ENCODE measurements at places on chromosomes 1 and 21.

- DNase-seq: no peak
Observed at GRCh38 chr1:227140376-227140775, 177.9 kb downstream of the CDC42BPA start.

- no peak for DNase-seq
Observed at GRCh38 chr1:108357802-108358201, 92.3 kb upstream of the NBPF6 start.

DNA sequence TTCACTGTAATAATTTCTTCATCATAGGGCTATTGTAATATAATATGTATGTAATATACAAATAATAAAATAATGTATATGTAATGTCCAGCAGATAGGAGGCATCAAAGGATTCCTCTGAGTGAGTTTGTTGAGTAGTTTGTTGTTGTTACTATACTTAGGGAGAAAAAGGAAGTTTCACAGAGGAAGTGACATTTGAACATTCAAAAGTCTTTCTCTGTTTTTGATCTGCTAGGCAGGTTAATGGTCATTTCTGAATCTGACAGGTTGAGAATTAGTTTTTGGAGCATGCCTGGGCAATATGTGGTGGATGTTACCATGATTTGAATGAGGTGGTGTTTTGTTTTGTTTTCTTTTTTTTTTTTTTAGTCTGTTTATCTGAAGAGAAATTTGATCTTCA is 102.1 kb downstream of the NRDC start:
- no peak for DNase-seq

DNA sequence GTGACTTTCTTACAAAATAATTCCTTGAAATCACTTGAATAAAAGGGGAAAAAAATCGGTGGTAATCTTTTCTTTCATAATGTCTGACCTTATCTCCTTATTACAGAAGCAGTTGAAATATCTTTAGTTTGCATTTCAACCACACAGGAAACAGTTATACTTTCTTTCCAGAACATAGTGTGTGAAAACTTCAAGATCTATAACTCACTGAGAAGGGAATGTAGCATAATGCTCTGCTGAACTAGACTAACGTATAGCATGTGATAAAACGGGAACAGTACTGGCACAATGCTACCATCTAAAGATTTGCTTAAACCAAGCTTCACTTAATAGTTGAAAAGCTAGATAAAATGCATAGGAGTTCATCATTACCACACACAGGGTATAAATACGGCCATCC is 45.0 kb downstream of the VAV3 start:
- DNase-seq: no peak

DNA sequence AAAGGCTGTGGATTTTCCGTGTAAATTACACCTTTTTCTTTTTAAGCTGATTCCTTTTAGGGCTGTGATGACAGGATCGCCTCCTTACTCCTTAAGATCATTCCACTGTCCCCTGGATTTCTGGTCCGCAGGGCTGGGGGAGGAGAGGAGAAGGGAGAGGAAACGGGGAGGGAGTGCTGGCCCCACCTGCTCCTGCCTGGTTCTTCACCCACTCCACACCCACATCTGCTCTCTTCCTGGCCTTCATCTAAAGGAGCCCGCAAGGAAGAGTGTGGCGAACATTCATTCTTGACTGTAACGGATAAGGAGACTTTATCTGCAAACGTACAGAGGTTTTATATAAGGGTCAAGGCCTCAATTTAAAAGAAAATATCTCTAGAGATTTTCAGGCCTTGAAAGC is 242.0 kb downstream of the RHOU start:
- no peak for DNase-seq

- no peak for DNase-seq
Observed at GRCh38 chr1:165645654-165646366, 14.8 kb downstream of the MGST3 start.

DNA sequence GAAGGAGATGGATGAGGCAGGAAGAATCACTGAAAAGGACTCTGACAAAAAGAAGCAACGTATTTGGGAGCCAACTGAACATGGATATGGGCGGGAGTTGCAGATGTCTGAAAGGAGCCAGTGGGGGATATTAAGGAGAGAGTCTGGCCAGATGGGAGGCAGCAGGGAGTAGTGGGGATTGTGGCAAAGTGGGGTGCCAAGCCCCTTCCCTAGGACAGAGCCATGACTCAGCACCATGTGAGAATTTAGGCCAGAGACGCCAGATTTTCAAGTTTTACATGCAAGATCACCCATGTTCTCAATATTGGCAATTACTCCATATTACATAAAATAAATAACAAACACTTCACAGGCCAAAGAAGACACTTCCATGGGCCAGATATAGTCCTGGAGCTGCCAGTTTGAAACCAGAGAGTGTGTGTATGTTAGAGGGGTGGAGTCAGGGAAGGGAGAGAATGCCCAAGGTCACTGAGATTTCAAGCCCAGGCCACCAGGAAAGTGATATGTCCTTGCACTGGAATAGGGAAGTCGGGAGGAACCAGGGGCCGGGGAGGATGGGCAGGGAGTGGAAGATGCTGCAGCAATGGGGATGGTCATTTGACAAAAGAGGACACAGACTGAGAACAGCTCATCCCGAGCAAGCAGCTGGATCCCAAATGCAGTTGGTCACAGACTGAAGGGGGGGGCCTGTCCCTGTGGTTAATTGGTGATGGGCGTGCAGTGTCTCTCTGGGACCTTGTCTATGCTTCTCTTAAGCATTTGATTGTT is 23.5 kb downstream of the TMEM51 start:
- DNase-seq: no peak

- no peak for DNase-seq
Observed at GRCh38 chr1:67957066-67957465, 93.4 kb downstream of the DIRAS3 start.

DNA sequence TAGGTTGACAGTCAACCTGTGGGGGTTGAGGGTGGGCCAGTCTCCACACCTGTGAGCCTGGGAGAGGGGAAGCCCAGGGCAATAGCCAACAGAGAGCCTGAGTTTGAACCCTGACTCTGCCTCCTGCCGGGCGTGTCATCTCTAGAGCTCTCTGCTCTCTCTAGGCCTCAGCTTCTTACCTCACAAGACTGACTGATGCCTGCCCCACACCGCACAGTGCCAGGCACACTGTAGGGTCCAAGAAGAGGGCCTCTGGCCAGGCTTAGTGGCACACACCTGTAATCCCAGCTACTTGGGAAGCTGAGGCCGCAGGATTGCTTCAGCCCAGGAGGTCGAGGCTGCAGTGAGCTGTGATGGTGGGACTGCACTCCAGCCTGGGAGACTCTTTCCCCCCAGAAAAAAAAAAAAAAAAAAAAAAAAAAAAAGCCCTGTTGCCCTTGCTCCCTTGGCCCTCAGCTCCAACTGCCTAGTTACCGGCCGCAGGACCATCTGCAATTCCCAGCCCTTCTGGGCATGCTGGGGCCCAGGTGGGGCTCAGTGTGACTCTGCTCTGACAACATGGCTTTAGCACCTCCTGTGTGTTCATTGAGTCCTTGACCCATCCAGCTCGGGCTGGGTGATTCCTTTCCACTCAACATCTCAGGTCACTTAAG is 25.1 kb downstream of the GRHL3 start:
- DNase-seq: no peak

GRCh38 chr1:36802018-36802417 is 232.3 kb downstream of the GRIK3 start:
- no peak for DNase-seq

GRCh38 chr1:169113613-169114119 is 7.2 kb downstream of the ATP1B1 start:
- no peak for DNase-seq

DNA sequence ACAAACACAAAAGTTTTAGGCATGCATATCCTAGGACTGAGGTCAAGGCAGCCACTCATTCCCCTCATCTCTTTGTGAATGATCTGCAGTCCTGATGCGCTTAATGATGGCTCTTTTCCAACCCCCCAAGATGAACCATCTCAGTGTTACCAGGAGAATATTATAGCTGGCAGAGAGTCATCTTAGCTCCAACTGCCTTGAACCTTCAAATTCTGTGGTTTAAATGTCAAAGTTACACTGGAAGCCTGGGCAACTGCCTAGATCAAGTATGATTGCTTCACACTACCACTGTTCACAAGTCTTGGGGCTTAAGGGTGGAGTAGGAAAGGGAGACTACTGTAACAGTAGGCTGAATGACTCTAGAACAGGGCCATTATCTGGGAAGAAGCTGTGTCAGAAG is 8.0 kb upstream of the MYBPHL start:
- DNase-seq: no peak

GRCh38 chr21:29520171-29520570 is 221.4 kb downstream of the BACH1 start:
- DNase-seq: no peak

GRCh38 chr1:150487763-150488115 is 520 bp downstream of the TARS2 start:
- no peak for DNase-seq

GRCh38 chr1:151309811-151310323 is 17.3 kb downstream of the PI4KB start:
- DNase-seq: no peak

- DNase-seq: no peak
Observed at GRCh38 chr1:32393832-32394140, 455 bp downstream of the BSDC1 start.

GRCh38 chr1:242219298-242219901 is 220.5 kb upstream of the MAP1LC3C start:
- DNase-seq: no peak

DNA sequence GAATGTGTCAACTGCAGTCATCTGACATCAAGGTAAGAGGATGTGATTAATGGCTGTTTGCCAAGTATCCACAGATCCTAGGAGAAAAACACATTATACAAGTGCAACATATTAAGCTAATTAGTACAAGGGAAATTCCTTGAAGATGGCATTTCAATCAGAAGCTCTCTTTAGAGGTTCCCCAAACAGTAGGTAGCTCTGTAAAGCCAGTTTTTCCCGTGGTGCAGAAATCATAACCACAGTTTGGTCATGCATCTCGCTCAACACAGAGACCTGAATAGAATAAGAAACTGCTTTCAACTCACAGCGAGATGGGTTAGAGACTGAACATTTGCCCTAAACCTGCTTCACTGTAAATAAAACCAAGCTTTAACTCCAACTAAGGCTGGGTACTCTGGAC is 230.5 kb upstream of the CAMK1G start:
- no peak for DNase-seq

- DNase-seq: no peak
Observed at GRCh38 chr1:198281911-198282310, 125.1 kb downstream of the NEK7 start.

DNA sequence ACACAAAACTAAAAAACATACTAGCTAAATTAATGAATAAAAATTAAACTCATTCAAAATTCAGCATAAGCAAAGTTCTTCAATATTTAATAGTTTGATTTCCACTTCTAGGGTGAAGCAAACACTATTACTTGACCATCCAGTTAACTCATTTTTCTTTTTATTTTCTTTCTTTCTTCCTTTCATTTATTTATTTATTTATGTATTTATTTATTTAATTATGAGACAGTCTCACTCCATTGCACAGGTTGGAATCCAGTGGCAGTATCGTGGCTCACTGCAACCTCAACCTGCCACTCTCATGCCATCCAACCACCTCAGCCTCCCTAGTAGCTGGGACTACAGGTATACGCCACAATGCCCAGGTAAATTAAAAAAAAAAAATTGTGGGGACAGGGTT is 2069.5 kb downstream of the NCAM2 start:
- DNase-seq: no peak

- DNase-seq: no peak
Observed at GRCh38 chr1:60875138-60875537, 207.2 kb upstream of the NFIA start.

DNA sequence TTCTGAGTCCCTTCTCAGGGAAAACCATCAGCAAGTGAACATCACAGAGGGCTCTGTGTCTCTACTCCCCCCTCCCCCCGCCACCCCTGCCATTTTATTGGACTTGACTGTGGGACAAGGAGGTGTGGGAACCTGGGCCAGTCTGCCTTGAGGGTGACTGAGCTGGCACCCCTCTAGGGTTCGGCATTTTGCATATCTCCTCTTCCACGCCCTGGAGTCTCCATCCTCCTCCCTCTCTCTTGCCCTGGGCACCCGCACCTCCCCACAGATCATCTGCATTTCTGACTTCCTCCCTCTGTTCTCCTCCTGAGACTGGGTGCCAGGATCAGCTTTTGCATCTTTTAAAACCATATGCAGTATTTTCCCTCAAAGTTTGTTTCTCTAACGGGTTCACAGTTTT is 107.1 kb upstream of the ERRFI1 start:
- no peak for DNase-seq

- no peak for DNase-seq
Observed at GRCh38 chr21:46605767-46606426, 1.0 kb upstream of the S100B start.

GRCh38 chr1:41936107-41936506 is 17.4 kb upstream of the HIVEP3 start:
- DNase-seq: no peak

DNA sequence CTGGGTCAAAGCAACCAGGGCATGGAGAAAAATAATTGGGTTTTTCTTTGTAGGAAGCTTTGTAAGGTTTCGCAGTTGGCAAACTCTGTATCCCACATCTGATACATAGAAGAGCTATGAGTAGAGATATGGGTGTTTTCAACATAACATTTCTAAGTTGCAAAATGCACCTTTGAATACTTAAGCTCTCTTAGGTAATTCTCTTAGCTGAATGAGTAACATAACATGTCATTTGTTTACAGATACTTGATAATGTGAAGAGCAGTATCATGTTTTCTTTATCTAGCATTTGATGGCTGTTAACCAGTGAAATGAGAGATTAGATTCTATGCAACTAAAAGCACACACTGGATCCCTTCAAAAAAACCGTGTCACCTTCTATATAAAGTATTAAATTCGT is 21.6 kb downstream of the RAVER2 start:
- DNase-seq: no peak

DNA sequence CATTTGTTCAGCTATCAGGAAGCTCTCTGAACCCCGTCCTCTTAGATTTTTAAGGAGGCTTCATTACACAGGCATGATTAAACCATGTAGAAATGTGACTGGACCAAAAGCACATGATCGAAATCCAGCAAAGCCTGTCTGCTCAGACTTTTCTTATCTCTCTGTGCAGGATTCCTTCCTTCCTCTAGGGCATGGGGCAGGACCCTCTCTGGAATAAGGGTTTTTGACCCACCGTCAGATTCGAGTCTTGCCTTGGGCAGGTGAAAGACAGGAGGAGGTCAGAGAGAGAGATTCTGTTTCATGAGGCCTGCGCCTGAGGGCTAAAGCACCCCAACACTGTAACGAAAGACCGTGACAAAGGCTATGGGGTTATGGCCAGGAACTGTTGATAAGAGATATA is 136.8 kb downstream of the RHOU start:
- no peak for DNase-seq

DNA sequence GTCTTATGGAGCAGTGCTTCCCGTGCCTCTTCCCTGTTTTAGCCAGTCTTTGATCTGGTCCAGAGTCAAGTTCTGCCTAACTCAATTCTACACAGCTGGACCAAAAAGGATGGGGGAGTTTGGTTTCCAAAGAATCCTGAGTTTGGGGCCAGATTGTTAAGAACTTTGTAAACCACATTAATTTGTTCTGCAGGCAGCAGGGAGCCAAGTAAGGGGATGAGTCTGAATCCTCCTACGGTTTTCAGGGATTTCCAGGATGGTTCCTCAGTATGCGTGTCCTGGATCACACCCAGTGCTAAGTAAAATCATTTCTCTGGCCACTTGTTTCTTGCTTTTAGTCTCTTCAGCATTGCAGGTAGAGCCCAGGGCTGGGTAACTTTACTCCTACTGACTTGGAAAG is 26.1 kb upstream of the GJA5 start:
- no peak for DNase-seq
